ENCODE measurements at places on chromosomes 13 and 19. TPM values are rescaled to one million over a fixed set of nuclear protein-coding genes. Genes with fewer than 3 reads are reported as not detected.

LIG1 gene
- total RNA-seq, result 19.1 TPM

SLC6A16 gene
- total RNA-seq, result under 0.01 TPM

LCP1 gene
- 2.7 TPM for total RNA-seq

C19orf44 gene
- total RNA-seq, result 4.0 TPM

SIAH3 gene
- total RNA-seq, result under 0.01 TPM
